ENCODE measurements at places on chromosomes 16 and 17. TPM values are rescaled to one million over a fixed set of nuclear protein-coding genes. Genes with fewer than 3 reads are reported as not detected.

CTRB2 gene
- not detected for total RNA-seq

ACSM3 gene
- total RNA-seq = 3.4 TPM

DNA sequence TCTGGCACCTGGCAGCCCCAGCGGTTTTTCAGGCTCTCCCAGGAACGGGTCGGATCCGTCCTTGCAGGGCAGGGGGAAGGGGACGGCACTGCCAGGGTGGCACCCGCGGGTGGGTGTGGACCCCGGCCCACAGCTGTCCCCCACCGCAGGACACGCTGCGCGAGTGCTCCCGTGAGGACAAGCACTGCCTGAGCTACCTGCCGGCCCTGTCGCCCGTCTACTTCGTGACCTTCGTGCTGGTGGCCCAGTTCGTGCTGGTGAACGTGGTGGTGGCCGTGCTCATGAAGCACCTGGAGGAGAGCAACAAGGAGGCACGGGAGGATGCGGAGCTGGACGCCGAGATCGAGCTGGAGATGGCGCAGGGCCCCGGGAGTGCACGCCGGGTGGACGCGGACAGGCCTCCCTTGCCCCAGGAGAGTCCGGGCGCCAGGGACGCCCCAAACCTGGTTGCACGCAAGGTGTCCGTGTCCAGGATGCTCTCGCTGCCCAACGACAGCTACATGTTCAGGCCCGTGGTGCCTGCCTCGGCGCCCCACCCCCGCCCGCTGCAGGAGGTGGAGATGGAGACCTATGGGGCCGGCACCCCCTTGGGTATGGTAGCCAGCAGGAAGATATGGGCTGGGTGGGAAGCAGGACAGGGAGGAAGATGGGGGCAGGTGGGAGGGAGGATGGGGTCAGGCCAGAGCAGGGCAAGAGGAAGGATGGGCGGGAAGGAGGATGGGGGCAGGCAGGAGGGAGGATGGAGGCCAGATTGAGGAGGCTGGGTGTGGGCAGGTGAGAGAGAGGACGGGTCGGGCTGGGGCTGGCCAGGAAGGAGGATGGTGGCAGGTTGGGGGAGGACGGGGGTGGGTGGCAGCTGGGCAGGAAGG lies 6.8 kb downstream of the TPSG1 start:
- DNase-seq = no peak

DNA sequence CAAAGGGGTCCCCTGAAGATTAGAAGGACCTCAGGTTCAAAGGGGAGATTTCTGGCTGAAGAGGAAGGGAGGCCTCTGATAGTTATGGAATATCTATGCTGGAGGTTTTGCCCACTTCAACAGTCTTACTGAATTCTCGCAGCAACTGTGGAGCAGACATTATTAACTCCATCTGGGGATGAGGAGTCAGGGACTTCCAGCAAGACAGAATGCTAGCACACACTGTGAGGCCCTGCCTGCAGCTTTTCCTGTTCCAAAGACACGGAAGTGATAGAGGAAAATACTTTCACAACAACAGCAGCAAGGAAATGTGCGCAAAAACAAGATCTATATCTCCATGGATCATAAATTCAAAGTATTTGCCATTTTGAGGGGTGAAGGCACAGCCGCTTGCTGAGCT lies 72.8 kb downstream of the RPH3AL start:
- DNase-seq = no peak

GRCh38 chr17:75703591-75703990 lies 17.7 kb upstream of the ITGB4 start:
- DNase-seq = no peak

GRCh38 chr17:17402558-17402957 lies 74.2 kb upstream of the MED9 start:
- DNase-seq = no peak

GRCh38 chr17:44084131-44084538 lies 13.6 kb downstream of the G6PC3 start:
- DNase-seq = no peak

CDYL2 gene
- total RNA-seq = 11.4 TPM

MSLN gene
- total RNA-seq = 0.40 TPM

DNA sequence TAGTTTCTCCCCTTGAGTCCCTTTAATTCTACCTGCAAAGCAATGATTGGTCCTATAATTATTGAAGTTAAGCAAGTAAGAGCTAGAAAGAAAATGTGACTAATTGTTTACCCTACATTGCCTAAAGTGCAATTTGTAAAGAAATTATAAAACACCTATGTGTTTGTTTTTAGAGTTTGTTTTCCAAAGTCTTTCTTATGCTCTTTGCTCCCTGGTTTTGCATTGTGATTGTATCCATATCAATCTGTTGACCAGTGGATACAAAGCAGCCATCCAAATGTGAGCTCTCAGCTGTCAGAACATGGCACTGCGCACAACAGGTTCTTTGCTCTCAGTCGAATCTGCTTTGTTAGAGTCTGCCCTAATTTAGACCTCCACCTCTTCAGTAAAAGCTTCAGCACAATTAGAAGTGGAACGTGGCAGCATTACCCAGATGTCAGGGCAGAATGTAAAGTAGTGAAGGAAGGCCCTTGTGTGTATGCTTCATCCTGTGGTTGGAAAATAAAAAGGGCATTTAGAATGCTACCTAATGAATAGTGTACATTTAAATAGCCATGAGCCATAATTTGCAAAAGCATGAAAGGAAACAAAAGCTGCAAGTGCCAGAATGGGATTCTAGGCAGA lies 70.5 kb downstream of the AATF start:
- no peak for DNase-seq

GPATCH8 gene
- 36.0 TPM for total RNA-seq

DNASE1L2 gene
- 2.6 TPM for total RNA-seq

DNA sequence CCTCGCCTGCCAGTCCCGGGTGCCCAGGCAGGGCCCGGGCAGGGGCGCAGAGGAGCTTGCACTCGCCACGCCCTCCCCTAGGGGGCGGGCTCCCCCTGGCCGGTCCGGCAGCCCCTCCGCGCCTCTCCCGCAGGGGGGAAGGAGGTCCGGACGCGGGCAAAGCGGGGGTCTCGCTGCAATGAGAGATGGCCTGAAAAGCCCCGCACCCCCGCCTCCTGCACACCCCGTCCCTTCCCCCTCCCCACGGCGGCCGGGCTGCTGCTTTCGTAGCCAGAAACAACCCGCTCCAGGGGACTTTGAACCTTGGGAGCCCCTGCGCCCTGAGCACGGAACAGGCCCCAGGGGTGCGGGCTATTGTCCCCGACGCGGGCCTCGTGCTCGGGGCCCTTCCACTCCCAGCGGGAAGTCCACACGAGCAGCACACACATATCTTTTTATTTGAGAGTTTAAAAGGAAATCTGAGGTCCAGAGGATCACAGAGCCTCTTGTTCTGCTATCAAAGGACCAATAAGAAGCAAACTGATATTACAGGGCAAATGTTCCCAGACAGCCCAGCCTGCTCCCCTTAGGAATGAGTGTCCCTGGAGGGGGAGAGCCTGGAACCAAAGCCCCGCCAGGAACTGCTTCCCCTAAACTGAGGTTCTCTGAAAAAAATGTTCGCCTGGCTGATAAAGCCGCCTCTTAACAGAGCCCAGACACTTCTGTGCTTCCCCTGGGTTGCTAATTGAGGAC lies 5.8 kb upstream of the CBX4 start:
- DNase-seq = peak; percentile 62

- DNase-seq = no peak
Observed at GRCh38 chr16:27822996-27823395, 240.5 kb downstream of the GSG1L start.

DNA sequence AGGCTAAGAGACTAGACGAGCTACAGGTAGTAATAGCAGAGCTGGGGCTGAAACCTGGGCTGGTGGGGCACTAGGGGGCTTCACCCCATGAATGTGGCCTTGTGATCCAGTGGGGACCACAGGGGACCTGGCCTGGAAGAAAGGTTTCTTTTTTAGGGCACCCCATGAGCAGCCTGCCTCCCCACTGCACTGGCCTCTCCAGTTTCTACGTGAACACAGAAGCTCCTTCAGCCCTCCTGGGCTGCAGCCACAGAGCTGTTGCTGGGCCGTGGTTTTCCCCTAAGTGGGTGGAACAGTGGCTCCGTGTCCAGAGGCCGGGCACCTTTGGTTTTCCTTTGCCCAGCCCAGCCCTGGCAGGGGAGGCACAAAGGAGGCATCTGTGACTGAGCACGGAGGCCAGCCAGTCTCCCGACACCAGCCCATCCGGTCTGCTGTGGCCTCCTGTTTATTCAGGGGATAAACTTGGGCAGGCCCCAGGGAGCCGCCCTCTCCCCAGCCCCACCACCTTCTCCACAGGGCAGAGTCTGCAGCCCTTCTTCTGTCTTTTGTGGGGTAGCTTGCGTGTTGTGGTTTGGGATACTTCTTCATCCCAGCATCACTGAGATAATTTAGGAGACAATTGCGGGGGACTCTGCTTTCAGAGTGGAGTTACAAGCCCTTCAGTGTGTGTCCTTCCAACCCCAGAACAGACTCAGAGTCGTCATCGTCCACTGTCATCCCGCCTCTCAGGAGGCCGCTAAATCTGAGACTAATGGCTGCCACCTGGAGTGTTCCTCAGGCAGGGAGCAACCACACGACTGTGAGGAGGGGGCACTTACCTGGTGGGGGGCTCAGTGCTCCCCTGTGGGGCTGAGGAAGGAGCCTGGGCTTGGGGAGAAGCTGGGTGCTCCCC lies 85.3 kb downstream of the RAB11FIP4 start:
- DNase-seq = no peak

- DNase-seq = no peak
Observed at GRCh38 chr16:12545792-12546342, 257.8 kb downstream of the CPPED1 start.

- no peak for DNase-seq
Observed at GRCh38 chr16:72195609-72196008, 23.7 kb upstream of the PMFBP1 start.

DNA sequence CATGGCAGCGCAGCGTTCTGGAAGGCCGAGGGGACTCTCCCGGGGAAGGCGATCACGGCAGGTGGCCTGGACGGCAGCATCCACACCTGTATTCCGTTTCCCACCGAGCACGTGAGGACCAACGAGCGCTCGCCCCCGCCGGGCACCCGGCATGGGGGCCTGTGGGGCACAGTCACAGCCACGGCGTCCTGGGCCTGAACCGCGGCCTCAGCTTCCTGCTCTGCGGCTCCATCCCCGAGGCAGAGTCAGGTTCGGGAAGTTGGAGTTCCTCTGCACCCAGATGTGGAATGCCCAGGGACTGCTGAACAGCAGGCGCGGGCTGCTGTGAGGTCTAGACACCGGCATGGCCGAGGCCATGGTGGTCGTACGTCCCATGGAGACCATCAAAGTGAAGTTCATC lies 1713.9 kb downstream of the TP53TG3F start:
- DNase-seq = no peak

HOXB6 gene
- total RNA-seq = 20.2 TPM

SLC35G6 gene
- total RNA-seq = not detected

DNA sequence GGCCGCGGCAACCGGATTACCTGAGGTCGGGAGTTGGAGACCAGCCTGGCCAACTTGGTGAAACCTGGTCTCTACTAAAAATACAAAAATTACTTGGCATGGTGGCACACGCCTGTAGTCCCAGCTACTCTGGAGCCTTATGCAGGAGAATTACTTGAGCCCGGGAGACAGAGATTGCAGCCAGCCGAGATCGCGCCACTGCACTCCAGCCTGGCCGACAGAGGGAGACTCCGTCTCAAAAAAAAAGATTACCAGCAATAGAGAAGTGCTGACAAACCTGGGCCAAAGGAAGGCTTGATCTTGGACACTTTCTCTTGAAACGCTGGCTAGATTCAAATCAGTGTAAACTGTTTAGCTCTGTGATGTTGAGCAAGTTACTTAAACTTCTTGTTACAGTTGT lies 4.3 kb downstream of the MT1H start:
- DNase-seq = no peak

DNA sequence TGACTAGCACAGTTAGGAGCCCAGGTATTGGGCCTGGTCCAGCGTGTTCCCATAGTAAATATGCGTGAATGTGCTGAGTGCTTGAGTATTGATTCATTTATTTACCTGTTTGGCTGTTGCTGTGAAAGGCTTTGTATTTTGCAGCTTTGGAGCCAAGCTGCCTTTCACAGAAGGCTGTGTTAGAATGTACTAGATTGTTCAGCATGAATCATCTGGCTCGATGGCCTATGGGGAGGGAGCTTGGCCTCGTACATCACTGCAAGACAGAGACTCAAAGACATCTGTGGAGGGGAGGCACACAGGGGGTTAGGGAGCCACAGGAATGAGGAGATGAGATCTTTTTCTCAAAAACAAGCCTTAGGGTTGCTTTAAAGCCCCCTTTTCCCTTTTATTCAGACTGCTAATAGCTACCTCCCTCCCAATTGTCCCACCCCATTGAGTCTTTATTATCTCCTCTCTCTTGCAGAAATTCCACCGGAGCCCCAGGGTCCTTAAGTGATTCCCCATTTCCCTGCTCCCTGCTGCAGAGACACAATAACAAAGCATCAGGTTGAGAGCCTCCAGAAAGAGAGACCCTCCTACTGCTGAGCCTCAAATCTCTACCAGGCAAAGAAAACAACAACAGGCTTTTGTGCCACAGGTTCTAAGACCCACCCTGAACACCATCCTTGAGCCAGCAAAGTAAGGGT lies 307.2 kb downstream of the ABCC12 start:
- no peak for DNase-seq

- no peak for DNase-seq
Observed at GRCh38 chr17:44216694-44217093, 2.8 kb downstream of the UBTF start.
